ENCODE measurements at places on chromosomes 12 and 14. TPM values are rescaled to one million over a fixed set of nuclear protein-coding genes. Genes with fewer than 3 reads are reported as not detected.

The OR6C2 gene
- total RNA-seq: not detected

The EIF2S1 gene
- total RNA-seq: 145 TPM

The RAD9B gene
- 5.3 TPM for total RNA-seq

The SLC6A12 gene
- 0.51 TPM for total RNA-seq

The ACTN1 gene
- total RNA-seq: 72.9 TPM

The HCAR2 gene
- 3.4 TPM for total RNA-seq

The CFAP251 gene
- 4.5 TPM for total RNA-seq

The ACVRL1 gene
- 82.7 TPM for total RNA-seq

The ANO4 gene
- total RNA-seq: 2.6 TPM

The SERPINA5 gene
- total RNA-seq: not detected

All from tongue (tissue), 3 donors.